ENCODE measurements at places on chromosomes 11 and 22.

- no peak for DNase-seq
Measured at GRCh38 chr11:103731670-103732069, 304.8 kb upstream of the DDI1 start.

- no peak for DNase-seq
Measured at GRCh38 chr22:44944883-44945601, 64.8 kb downstream of the PHF21B start.

DNA sequence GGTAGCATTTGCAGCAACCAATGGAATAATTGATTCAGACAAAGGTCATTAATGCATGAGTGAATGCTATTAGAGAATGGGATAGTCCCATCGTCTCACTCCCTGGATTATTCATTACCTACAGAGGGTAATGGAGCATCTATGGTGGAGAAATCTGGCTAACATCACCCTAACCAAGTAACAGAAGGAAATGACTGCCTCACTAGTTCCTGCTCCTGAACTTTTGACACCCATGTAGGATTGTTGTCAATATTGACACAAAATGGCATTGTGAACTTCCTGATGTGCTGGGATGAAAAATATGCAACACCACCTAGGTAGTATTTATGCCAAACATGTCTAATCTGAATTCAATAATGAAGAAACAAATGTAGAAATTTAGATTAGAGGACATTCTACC is 44.0 kb upstream of the KIRREL3 start:
- DNase-seq = no peak

GRCh38 chr22:25111579-25112517 is 87.8 kb upstream of the CRYBB3 start:
- DNase-seq = peak; percentile 9

- no peak for DNase-seq
Measured at GRCh38 chr11:100800202-100800601, 113.1 kb downstream of the ARHGAP42 start.

- DNase-seq = no peak
Measured at GRCh38 chr11:30017445-30017895, 640 bp upstream of the KCNA4 start.

DNA sequence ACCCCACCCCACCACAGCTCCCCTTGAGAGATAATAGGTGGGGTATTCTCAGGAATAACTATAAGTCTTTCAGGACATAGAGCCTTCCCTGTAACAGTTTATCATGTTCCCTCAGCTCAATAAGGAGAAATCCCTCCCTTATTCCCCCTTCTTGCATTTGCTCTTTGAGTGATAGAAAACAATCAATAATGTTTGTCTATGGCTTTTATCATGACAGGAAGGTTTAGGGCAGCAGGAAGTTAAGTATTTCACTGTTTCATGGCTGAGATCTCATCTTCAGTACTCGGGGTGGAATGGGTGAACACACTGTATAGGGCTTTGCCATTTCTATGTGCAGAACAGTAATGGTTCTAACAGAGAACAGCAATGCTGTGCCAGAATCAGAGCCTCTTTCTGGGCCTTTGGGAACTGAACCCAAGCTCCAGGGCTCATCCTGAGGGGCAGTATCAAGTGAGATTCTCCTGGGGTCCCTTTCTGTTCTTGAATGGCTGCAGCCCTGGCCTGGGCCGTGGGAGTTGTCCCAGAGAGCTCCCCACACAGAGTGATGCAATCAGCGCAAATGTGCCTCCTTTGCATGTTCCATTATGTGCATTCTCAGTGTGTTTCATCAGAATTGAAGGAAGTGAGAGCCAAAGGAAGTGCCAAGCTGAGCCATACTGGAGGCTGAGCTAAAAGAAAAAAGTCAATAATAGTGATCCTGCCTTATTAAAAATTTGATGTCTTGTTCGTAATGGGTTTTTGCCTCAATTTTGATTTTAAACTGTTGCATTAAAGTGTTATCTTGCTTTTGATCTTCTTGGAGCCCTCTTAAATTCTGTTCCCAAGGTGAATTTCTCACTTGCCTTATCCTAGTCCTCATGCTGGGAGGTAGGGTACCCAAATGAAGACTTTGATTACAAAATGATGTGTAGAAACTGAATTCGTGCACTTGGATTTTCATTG is 2.9 kb upstream of the CYP2R1 start:
- peak; percentile 53 for DNase-seq

- no peak for DNase-seq
Measured at GRCh38 chr11:24574461-24574860, 77.6 kb downstream of the LUZP2 start.

DNA sequence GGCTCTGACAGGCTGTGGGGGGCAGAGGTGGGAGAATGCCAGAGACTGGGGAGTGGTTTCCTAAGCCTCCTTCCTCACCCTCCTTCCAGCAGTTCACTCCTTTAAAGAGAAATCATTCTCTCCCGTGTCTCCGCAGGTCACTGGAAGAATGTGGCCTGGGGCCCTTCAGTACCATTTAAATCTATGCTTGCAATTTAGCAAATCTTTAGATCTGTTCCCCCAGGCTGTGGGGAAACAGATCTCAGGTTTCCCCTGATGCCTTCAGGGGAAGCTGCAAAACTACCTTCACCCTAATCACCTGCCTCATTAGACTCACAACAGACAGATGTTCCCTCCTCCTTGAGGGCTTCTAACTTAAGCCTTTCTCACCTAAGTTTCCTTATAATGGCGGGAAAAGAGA is 55.3 kb downstream of the KIRREL3 start:
- no peak for DNase-seq

DNA sequence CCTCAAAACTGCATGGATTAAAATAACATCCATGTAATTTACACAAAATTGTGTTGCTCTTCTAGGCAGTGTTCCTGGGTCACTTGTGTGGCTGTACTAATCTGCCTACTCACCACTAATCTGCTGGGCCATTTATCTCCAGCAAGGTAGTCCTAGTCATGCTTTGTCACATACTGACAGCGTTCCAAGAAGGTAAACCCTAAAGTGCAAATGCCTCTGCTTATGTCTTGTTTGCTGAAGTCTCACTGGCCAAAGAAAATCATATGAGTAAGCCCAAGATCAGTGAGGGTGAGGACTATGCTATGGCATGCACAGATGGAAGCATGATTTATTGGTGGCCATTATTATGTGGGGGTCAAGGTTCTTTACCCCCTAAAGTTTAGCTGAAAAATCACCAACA is 630.2 kb upstream of the LUZP2 start:
- no peak for DNase-seq

GRCh38 chr11:15035283-15035682 is 38.1 kb upstream of the CALCB start:
- no peak for DNase-seq

DNA sequence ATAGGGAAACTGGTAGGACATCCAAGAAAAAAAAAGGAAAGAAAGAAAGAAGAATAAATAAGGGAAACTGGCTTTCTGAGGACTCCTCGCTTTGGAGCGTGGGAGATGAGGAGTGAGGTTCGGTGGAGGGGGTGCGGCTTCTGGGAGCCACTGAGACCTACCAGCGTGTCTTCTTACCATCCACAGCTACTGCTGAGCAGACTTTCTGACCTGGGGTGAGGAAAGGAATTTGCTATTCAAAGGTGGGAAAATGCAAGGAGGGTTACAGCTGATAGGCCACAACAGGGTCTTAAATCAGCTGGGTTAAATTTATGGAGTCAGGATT is 488 bp upstream of the SELENOM start:
- DNase-seq = no peak

GRCh38 chr22:39090426-39091064 is 6.5 kb upstream of the APOBEC3H start:
- DNase-seq = no peak

DNA sequence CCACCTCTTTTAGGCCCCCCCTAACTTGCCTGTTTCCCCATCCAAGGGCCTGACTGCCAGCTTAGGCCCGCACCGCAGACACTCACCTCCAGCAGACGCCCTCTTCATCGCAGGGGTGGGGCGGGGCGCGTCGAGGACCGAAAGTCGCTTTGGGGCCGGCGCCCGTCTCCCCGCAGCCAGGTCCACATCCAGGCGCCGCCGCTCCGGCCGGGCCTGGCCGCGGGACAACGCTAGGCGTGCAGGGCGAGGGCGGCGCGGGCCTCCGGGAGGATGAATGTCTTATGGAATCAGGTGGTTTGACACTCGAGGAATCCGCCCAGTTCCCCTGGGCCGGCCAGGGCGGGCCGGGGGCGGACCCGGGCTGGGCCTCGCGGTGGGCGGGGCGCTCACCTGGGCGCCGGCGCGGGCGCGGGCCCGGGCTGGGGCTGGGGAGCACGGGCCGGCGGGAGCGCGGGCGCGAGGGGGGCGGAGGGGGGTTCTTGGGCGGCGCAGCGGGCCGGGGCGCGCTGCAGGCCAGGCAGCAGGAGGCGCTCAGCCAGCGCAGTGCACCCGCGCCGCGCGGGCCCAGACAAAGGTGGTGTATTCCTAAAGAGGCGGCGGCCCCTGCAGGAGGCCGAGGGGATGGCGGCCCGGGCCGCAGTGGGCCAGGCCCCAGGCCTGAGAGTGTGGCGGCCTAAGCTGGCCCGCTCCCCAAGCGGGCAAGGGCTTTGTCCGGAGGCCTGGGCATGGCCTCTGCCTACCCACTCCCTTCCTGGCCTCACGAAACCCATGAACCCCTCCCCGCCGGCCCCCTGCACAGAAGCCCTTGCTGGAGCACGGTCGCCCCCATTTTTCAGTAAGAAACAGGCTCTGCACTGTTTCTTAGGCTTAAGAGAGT is 177.6 kb downstream of the IGLL1 start:
- peak; percentile 87 for DNase-seq

- DNase-seq = peak; percentile 84
Measured at GRCh38 chr11:3849297-3849874, 6.1 kb upstream of the STIM1 start.

GRCh38 chr11:123454060-123454651 is 24.1 kb downstream of the GRAMD1B start:
- no peak for DNase-seq

DNA sequence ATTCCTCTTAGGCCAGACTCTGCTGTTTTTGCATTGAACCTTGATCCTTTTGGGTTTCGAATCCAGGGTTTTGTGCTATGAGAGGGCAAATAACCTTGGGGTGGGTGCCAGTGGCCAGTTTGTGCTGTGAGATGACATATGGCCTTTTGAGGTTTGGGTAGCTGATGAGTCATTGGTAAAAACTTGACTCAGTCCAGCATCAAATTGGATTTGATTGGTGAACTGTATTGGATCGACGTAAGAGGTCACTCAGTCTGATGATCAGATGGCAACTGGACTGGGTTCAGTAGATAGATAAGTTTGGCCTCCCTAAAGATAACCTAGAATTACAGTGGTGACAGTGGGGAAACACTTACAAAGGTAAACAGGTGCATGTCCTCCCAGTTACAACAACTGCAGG is 41.0 kb upstream of the XKR3 start:
- no peak for DNase-seq

Measured in NAMALWA (cell line).